ENCODE measurements at places on chromosomes 2 and 18.

DNA sequence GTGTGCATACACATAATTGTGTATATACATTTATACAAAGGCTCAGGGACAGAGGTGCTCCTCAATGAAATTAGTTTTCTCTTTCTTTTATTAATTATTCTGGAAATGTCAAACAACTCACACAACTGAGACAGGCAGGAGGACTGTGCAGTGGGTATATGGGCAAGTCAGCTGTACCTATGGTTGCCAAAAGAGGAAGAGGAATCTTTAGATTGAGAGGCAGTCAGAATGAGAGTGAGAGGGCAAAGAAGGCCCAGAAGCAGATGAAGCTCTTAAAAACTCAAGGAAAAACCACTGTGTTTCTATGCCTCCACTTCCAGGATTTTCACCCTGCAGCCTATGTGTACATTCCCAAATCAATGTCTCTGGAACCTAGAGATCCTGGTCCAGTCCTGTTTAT is 79.1 kb downstream of the CACNB4 start:
- DNase-seq = no peak

DNA sequence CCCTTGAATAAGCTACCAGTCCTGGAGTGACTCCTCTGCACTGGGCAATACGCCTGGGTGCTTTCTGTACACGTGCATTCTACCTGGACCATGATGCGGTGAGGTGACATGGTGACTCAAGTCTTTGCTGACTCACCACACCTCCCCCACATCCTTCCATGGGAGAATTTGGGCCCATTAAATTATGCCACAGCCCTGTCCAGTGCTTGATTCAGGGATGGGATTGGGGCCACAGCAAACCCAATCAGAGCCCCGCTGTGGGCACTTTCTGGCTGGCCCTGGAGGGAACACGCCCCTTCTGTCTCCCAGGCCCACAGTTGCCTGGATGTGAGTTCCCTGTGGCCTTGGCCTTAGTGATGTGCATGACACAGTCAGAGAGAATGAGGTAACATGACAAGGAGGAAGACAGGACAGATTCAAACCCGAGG is 86.9 kb downstream of the LRRC30 start:
- DNase-seq = no peak

DNA sequence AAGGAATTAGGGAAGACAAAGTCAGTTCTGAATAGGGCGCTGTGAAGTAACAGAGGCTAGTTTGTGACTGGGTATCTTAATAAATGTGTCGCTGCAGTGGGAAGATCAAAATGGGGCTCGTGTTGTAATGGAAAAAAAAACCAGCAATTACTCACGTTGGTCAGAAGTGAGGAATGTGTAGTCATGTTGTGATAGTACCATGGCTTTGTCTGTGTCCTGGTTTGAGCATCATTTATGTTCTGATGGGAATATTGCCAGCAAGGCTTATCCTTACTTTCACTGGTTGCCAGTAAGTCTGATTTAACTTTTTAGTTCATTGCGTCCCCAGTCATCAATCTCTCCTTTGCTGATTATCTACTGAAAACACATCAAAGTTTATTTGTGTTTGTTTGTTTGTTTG is 467.6 kb downstream of the NYAP2 start:
- DNase-seq = no peak

- DNase-seq = no peak
These were observed 137.9 kb downstream of the MGAT5 start for GRCh38 chr2:134391751-134392160.

DNA sequence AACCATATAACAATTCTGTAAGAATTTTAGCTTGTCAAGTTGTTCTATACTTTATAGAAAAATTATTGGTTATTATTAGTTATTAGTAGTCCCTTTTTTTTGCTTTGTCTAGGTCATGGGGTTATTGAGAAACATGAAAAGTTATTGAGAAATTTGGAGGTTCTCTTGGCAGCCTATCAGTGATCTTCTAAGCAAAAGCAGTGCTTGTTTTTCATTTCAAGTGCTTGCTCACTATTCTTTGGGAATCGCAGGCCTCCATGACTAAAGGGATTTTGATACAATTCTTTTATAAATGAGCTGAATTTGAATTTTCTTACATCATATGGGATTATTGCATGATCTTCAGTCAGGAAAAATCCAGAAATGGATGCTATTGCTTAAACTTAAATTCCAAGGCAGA is 25.8 kb downstream of the PLEKHA3 start:
- DNase-seq = no peak

DNA sequence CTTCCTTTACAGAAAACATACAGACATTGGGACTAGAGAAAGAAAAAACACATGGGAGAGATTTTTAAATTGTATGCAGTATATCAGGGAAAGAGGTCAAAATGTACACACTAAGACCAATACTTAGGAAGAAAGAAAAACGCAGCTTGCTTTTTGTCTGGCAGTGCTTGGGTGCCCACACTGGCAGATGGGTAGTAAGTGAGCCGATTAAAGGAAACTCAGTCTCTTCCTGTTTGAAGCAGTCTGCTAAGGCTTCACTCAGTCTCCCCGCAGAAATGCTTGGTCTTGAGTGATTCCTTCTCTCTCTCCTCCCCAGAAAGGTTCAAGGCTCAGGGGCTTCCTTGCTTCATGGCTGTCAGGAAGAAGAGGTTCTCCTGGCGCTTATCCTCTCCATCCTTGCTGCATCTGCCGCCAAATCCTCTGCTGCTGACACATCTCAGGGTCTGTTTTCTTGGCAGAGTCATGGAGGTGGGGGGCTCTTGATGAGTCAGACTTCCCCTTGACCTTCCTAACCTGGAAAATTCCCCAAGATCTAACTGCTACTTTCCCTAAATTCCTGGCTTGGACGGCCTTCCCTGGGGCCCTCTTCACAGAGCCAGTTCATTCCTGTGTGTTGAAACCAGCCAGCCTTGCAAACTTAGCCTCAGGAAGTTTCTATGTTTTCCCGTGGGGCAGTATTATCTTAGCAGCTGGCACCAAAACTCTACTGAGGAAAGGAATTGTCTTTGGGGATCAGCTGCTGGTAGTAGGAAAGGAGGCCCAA is 10.5 kb upstream of the TMSB10 start:
- DNase-seq = no peak

- no peak for DNase-seq
These were observed 148.5 kb upstream of the RAB12 start for GRCh38 chr18:8460748-8461147.

DNA sequence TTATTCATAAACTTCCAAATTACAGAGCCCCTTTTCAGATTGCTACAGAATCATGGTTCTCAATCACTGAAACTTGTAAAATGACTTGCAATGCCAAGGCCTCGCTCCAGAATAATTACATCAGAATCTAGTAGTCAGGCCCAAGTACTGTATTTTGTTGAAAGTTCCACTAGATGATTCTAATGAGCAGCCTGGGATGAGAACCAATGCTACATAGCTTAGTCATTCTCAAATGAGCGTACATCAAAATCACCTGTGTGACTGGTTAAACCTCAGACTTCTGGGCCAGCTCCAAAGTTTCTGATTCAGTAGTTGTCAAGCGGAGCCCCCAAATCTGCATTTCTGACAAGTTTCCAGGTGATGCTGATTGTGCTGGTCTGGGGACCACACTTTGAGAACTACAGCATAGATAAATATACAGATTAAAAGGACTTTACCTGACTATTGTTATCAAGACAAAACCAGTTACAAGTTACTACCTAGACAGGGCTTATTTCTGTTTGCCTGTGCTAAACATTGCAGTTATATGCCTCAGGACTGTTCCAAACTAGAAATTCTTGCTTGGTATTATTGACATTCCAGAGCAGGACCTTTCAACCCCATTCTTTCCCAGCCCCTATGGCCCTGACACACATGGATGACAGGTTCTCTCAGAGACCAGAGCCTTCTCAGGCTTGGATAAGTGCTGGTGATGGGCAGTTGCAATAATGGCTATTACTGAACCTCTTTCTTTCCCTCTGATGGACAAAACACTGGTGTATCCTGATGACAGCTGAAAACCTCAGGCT is 83.1 kb downstream of the UPP2 start:
- no peak for DNase-seq

- no peak for DNase-seq
These were observed 134.9 kb upstream of the REV1 start for GRCh38 chr2:99624677-99625076.

DNA sequence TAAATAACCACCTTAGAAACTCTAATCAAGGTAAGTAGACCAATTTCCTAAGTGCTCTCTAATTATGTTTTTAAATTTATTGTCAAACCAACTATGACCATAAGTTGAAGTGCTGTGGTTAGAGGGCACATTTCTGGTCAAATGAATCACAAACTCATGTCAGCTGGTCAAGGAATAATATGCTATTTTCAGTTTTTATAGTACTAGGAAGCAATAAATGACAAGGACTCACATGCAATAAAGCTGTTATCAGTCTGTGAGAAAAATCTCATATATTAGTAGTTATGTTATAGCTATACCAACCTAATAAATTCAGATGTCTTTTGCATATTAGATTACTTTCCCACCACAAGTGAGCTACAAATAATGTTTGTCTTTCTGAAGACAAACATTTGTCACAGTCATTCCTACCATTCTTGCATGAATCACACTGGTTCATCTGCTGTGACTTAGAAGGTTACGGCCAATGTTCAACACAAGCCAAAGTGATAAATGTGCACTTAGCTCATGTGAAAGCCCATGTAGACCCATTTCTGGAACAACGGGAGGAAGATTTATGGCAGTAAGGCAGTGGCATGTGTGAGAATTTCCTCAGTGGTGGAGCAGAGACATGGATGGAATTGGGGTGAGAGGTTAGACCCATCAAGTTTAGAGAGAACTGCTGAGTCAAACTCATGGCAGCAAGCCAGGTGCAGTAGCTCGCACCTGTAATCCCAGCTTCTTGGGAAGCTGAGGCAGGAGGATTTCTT is 27.4 kb upstream of the CCNYL1 start:
- DNase-seq = no peak

- DNase-seq = no peak
These were observed 69.2 kb downstream of the EHBP1 start for GRCh38 chr2:62774555-62775366.

DNA sequence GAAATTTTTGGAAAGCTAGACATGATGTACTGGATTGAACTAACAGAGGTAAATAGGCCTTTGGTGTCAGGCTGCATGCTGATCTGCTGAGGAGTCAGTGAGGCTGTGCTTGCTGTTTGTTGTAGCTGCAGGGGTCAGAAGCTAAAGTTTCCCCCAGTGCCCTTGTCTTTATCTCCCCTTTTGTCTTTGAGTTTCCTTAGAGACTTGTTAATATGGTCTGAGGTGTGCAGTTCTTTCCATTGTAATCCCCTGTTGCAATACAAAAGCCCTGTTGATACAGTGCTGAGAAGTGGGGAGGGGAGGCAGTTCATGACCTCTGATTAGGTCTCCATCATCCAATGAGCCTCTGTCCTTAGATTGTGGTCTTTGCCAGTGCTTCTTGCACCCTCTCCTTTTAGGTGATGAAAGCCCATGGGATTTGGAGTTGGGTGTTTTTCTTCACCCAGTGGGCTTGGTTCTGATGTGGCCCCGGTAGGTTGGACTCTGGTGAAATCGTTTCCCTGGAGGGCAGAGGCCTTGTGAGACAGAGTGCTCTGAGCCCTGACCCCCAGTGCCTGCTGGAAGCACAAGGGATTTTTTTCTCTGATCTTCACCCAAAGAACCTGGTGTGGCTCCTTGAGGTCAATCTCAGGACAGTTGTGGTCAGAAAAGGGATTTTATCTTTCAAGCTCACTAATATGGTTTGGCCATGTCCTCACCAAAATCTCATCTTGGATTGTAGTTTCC is 163.1 kb downstream of the TMEM18 start:
- no peak for DNase-seq

- DNase-seq = no peak
These were observed 40.6 kb upstream of the RNU4ATAC start for GRCh38 chr2:121489911-121490583.

- no peak for DNase-seq
These were observed 315.0 kb downstream of the TNS1 start for GRCh38 chr2:217687771-217688170.

- DNase-seq = no peak
These were observed 63.9 kb upstream of the PAX8 start for GRCh38 chr2:113342650-113343049.

DNA sequence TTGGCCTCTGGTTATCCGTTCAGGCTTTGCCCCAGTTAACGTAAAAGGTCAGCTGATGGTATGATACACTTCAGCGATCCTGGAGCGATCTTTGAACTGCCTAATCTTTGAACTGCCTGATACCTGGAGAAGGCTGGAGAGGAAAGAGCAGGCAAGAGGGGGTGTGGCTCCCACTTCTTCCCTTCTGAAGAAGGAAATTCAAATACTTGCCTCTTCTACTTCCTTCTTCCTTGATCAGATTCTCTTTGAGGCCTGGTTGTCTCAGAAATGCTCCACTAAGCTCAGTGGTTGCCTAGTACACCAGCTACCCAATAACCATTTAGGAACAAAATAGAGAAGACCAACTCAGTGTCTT is 619 bp downstream of the GALM start:
- DNase-seq = no peak

GRCh38 chr2:181124497-181124896 is 144.1 kb downstream of the UBE2E3 start:
- DNase-seq = no peak

- no peak for DNase-seq
These were observed 2.1 kb downstream of the SERTAD2 start for GRCh38 chr2:64651590-64651989.

DNA sequence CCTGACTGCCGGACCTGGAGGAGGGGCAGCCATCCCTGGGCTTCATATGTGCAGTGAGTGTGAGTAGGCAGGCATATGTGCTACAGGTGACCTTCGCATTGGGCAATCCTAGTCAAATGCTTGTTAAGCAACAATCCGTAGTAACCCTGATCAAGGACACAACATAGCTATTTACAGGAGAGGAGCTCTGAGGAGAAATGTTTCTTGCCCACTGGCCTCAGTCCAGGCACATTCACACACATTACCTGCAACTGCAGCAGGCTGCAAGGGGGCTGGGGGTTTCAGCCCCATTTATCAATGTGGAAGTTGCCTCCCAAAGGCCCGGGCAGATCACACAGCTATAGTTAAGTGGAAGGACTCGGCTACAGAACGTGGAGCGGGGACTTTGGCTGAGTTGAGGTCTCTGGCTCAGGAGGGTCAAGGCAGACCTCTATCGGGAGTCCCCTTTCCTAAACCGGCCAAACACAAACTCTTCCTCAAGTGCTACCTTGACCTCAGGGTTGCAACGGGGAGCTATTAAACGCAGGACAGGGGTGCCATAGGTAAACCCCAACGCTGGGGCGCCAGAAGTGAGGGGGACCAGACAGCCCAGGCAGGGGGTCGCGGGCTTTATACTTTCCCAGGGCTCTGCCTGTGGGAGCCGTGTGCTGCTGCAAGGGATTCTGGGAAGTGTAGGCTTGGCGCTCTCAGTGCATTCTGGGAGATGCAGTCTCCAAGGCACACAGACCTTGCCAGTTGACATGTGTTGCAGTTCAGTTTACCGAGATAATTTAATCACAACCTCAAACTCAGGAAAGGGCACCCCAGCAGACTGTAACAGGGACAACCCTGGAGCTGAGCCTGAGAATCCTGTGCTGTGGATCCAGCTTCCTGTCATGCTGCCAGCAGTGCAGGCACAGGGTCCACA is 9.4 kb downstream of the KHK start:
- DNase-seq = no peak

DNA sequence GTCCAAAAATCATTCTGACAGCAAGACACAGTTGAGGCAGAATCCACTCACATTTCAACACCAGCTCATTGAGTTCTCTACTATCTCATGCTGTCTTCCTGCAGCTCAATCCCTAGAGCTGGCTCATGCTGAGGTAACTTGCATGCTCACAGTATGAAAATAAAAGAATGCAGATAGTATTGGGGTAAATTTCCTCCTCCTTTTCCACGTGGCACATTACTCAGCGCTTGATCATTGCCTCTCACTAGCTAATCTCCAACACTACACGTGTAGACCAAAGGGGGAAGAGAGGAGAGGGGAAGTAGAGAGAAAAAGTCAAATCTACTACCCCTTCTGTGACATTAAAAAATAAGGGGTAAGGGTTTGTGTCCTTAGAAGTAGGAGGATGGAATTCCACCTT is 300.6 kb downstream of the AFF3 start:
- no peak for DNase-seq

Data from stimulated activated CD8-positive, alpha-beta memory T cell treated with anti-CD3 and anti-CD28 coated beads, Interleukin-2, amount 100 ng/mL, for 48 hours (primary cell).